ENCODE measurements at places on chromosomes 3 and 15.

DNA sequence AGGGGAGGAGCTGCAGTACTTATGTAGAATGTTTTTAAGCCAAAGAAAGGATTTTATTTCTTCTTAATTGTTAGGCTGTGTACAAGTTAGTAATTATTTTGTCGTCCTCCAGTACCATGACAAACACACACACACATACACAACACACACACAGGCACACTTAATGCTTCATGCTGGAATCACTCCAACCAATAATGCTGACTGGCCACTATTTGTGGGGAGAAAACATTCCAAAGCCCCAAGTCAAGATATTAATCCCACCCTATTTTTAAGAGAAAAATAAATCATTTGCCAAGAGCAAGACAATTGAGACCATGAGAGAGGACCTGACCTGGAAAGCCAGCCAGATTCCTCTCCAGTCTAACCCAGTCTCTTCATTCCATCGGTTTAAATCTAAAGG lies 51.8 kb upstream of the TMCO5A start:
- DNase-seq: no peak

DNA sequence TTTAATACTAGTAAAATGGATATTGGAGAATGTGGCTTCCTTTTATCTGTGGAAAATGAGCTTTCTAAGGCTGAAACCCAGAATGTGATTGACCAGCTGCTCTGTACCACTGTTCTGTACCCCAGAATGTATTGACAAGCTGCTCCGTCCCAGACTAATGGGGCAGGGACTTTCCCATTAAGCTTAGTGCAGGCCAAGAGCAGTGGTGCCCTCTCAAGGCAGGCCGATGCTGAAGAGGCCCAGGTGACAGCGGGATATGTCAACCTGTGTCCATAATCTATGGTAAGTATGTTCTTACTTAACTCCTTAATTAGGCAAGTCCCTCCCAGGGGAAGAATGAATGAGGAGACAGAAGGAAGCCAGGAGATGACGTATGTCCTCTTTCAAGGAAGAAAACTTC lies 31.1 kb downstream of the SGO1 start:
- DNase-seq: no peak

DNA sequence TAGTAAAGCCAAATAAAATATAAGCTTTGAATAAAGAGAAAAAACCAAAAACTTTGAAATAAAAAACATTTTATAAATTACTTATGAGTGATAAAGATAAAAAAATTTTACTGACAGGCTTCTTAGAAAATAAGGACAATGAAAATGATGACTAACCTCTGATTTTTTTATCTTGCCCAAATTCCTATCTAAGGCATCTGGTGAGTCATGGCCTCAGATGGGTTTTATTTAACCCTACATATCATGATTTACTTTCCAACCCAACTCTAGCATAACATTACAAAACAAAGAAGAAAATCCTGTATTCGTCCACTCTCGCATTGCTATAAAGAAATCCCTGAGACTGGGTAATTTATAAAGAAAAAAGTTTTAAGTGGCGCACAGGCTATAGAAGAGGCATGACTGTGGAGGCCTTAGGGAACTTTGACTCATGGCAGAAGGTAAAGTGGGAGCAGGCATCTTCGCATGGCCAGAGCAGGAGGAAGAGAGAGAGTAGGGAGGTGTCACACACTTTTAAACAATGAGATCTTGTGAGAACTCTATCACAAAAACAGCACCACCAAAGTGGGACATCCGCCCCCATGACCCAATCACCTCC lies 152.1 kb downstream of the NEK10 start:
- DNase-seq: peak; percentile 24

- no peak for DNase-seq
These were observed 11.9 kb downstream of the ABHD6 start for GRCh38 chr3:58249358-58250092.

DNA sequence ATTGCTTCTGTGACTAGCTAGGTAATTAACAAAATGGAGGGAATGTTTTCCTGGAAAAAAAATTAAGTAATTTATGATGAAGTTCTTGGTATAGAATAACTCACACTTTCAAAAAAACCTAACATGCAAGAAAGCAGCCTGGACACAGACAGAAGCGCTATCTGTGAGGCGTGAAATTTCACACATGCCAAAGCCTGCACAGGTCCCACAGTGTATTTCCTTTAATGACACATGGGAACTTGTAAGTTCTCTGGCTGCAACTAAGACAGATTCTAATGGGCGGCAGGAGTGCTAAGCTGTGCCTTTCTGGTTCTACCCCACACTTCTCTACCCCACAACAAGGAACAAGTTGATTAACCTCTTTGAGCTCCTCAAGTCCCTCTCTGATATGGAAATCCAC lies 84.9 kb upstream of the NEO1 start:
- no peak for DNase-seq

DNA sequence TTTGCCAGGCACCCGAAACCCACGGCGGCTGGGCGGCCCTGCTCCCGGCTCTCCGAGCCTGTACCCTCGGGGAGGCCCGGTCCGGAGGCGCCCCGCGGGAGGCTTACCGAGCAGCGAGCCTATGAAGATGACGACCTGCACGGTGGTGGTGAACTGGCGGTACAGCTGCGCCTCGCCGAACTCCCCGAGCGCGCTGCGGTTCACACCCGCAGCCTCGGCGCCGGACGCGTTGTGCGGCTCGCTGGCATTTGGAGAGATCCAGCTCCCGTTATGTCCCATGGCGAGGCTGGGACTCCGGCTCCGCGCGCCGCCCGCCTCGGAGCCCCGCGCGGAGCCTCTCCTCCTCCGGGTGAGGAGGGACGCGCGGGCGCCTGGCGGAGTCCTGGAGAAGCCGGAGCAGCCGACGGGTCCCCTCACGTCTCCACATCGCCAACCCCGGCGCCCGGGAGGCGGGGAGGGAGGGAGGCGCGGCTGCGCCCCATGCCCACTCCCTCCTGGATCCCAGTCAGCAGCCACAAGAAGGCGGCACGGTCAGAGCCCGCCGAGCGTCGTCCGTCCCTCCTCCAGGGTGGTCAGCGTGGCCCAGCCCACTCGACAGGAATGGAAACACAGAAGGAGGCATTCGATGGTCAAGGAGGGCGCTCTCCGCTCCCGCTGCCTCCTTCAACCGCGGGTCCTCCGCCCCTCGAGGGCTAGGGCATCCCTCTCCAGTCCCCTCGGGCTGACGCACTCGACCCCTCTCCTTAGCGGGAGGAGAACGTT lies at the start of gene GPR176:
Gene GPR176 (minus strand): TSS at position 519 of the 762 bp plus-strand sequence. CDS start 240 bp downstream, at position 279.
- DNase-seq: no peak

Measured in fibroblast of skin of left biceps (primary cell).